ENCODE measurements at places on chromosomes 2 and 18.
A peak's percentile ranks its signal among the peaks of the same experiment; 100 is the strongest.

- no peak overlapping the region for H3K27ac ChIP-seq
- H3K36me3 ChIP-seq, result no peaks in the 10 kb centered on the region
- H3K4me3 ChIP-seq, result no peak overlapping the region
- DNase-seq, result no peak
- no peaks in the 10 kb centered on the region for H3K27me3 ChIP-seq
These were observed 77.5 kb downstream of the EPB41L3 start for GRCh38 chr18:5466256-5466655.

GRCh38 chr18:35682281-35682867 lies 100.8 kb downstream of the GALNT1 start:
- no peak for DNase-seq
- H3K4me1 ChIP-seq, result no peaks in the 10 kb centered on the region
- H3K27ac ChIP-seq, result no peak overlapping the region
- no peaks in the 10 kb centered on the region for H3K27me3 ChIP-seq

GRCh38 chr2:53652131-53652530 lies 115.5 kb upstream of the CHAC2 start:
- H3K27ac ChIP-seq, result no peak overlapping the region
- H3K4me3 ChIP-seq, result no peak overlapping the region
- H3K27me3 ChIP-seq, result no peaks in the 10 kb centered on the region
- H3K4me1 ChIP-seq, result no peaks in the 10 kb centered on the region

- H3K27ac ChIP-seq, result no peak overlapping the region
- DNase-seq, result no peak
These were observed 6.8 kb upstream of the LAMA3 start for GRCh38 chr18:23682472-23682871.

GRCh38 chr2:156177654-156178053 lies 154.9 kb downstream of the NR4A2 start:
- no peaks in the 10 kb centered on the region for H3K27me3 ChIP-seq
- H3K36me3 ChIP-seq, result no peaks in the 10 kb centered on the region

DNA sequence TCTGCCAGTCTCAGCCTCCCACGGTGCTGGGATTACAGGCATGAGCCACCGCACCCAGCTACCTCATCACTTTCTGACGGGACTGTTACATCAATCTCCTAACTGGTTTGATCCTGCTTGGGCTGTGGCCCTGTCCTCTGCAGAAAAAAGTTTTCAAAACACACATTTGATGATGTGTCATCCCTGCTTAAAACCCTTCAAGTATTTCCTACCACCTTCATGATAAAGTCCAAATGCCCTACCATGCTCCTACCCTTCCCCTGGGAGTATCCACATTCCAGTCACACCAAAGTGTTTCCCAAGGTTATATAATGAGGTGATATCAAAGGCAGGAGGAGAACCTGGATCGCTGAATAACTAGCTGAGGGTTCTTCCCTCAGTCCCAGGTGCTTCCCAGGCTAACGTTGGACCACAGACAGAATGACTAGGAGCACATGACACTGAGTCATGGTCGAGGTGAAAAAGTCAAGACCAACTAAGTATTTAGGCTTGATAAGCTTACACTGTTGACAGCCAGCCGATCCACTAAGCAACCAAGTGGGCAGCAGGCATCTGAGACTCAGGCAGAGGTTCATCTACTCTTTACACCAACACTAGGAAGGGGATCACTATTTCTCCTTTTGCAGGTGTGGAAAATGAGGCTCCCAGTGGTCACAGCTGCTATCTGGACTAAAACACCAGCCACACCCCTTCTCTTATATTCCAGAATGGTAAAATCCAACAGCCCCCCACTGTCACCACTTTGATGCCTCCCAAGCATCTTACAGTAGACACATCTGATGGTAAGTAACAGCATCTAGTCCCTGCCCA lies 31.8 kb downstream of the CYRIA start:
- H3K4me3 ChIP-seq, result no peak overlapping the region
- no peak overlapping the region for H3K27ac ChIP-seq
- H3K4me1 ChIP-seq, result peaks cover 16% of the 10 kb centered on the region

GRCh38 chr18:9684881-9685614 lies 23.1 kb upstream of the RAB31 start:
- H3K36me3 ChIP-seq, result no peaks in the 10 kb centered on the region
- peaks cover 31% of the 10 kb centered on the region for H3K27me3 ChIP-seq
- no peak overlapping the region for H3K4me3 ChIP-seq
- no peak for DNase-seq

- peaks cover 9% of the 10 kb centered on the region for H3K4me1 ChIP-seq
- H3K27me3 ChIP-seq, result no peaks in the 10 kb centered on the region
These were observed 83.3 kb upstream of the POMC start for GRCh38 chr2:25251422-25252273.

GRCh38 chr2:121363632-121364420 lies 78.8 kb upstream of the TFCP2L1 start:
- no peak overlapping the region for H3K27ac ChIP-seq
- H3K4me3 ChIP-seq, result no peak overlapping the region
- no peaks in the 10 kb centered on the region for H3K27me3 ChIP-seq

GRCh38 chr2:194464964-194465638 lies 1191.9 kb upstream of the SLC39A10 start:
- H3K27ac ChIP-seq, result no peak overlapping the region
- no peaks in the 10 kb centered on the region for H3K4me1 ChIP-seq
- H3K36me3 ChIP-seq, result no peaks in the 10 kb centered on the region
- H3K4me3 ChIP-seq, result no peak overlapping the region
- H3K27me3 ChIP-seq, result no peaks in the 10 kb centered on the region

- no peaks in the 10 kb centered on the region for H3K27me3 ChIP-seq
- H3K27ac ChIP-seq, result no peak overlapping the region
- no peak overlapping the region for H3K4me3 ChIP-seq
- no peak for DNase-seq
- H3K4me1 ChIP-seq, result no peaks in the 10 kb centered on the region
- H3K36me3 ChIP-seq, result no peaks in the 10 kb centered on the region
These were observed 393.5 kb downstream of the RAD51AP2 start for GRCh38 chr2:17124575-17125318.

- DNase-seq, result no peak
- no peak overlapping the region for H3K4me3 ChIP-seq
- H3K27ac ChIP-seq, result no peak overlapping the region
- peaks cover 2% of the 10 kb centered on the region for H3K4me1 ChIP-seq
- H3K27me3 ChIP-seq, result peaks cover 22% of the 10 kb centered on the region
- H3K36me3 ChIP-seq, result no peaks in the 10 kb centered on the region
These were observed 95.1 kb downstream of the MYO5B start for GRCh38 chr18:50099725-50100407.

- H3K36me3 ChIP-seq, result peaks cover 48% of the 10 kb centered on the region
- H3K27me3 ChIP-seq, result no peaks in the 10 kb centered on the region
- peaks cover 58% of the 10 kb centered on the region for H3K4me1 ChIP-seq
- H3K27ac ChIP-seq, result peak overlapping the region; percentile 98
- peak overlapping the region; percentile 87 for H3K4me3 ChIP-seq
These were observed 790 bp upstream of the ACAA2 start for GRCh38 chr18:49814147-49814499.

DNA sequence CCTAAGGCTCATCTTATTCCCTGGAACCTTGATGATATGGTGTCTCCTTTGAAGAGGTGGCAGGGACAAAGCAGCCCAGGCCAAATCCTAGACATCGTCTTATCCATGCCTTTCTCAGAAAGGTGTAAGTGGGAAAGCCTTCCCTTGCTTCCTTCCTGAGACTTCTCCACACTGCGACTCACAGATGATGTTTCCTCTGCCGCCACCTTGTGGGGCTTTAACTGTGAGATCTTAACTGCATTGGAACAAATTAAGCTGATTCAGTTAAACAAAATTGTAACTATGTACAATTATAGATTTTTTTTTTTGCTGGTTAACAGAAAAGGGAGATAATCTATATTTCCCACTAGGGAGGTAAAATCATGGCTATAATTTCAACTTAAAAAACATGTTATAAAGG lies 10.0 kb upstream of the GCA start:
- no peak overlapping the region for H3K27ac ChIP-seq
- H3K36me3 ChIP-seq, result no peaks in the 10 kb centered on the region
- H3K4me3 ChIP-seq, result no peak overlapping the region
- DNase-seq, result no peak
- H3K4me1 ChIP-seq, result no peaks in the 10 kb centered on the region

DNA sequence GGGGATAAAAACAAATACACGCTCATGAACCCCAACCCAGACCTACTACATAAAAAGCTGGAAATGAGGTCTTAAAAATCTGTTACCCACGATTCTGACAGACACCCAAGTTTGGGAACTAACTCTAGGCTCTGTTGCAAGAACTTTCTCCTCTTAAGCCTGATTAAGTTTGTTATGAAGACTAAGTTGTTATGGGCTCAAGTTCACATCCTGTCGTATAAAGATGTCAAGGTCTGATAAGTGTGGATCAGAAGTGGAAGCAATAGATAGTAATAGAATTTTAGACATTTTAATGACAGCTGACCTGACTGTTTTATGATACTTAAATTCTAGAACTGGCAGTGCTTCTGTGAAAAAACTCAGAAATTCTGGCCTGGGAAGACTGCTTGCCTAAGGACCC lies 43.2 kb downstream of the LPIN2 start:
- H3K4me1 ChIP-seq, result peaks cover 75% of the 10 kb centered on the region
- no peaks in the 10 kb centered on the region for H3K27me3 ChIP-seq

GRCh38 chr18:58793361-58793760 lies 71.3 kb upstream of the ZNF532 start:
- no peak for DNase-seq
- H3K4me3 ChIP-seq, result no peak overlapping the region
- H3K27me3 ChIP-seq, result no peaks in the 10 kb centered on the region
- no peaks in the 10 kb centered on the region for H3K4me1 ChIP-seq

DNA sequence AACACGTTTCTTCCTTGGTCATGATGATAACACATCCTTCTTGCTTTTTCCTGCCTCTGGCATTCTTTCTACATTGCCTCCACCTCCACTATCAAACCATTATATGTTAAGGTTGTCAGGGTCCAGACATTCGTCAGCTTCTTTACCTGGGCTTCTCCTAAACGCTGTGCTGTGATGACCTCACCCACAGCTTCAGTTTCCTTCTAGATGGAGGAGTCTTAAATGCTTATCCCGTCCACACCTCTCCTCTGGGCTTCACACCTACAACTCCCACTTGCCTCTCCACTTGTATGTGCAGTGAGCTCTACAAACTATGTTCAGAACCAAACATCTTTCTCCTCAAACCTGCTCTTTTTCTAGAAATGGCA lies 666 bp upstream of the STAT1 start:
- no peak overlapping the region for H3K4me3 ChIP-seq
- no peak for DNase-seq
- H3K4me1 ChIP-seq, result peaks cover 32% of the 10 kb centered on the region
- H3K27me3 ChIP-seq, result no peaks in the 10 kb centered on the region
- no peak overlapping the region for H3K27ac ChIP-seq
- peaks cover 25% of the 10 kb centered on the region for H3K36me3 ChIP-seq

DNA sequence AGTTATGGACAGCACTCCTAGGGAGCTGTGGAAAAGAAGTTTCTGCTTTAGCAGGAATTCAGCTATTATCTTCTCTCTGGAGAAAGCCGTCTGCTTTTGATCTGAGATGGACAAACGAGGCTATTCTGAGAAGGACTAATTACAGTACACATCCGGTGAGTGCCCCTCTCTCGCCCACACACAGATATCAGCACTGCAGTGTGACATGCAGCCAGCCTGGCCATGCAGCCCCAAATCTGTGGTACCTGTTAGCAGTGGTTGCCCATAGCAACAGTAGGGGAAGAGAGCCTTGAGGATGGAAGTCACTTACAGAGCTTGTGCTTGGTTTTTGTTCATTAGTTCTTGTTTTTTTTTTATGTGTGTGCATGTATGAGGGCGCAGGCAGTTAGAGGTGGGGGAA lies 73.9 kb upstream of the TRIB2 start:
- peaks cover 12% of the 10 kb centered on the region for H3K4me1 ChIP-seq
- H3K36me3 ChIP-seq, result peaks cover 4% of the 10 kb centered on the region
- no peak for DNase-seq

DNA sequence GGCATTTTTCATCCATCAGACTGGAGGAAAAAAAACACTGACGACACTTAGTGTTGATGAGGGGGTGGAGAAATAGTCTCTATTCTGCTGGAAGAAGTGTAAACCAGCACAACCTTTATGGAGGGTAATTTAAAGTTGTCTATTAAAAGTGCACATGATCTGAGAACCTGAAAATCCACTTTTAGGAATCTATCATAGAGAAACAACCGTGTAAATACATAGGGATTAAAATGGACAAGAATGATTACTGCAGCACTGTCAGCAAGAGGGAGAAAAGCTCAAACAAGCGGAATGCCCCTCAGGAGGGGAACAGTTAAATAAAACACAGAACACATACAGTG lies 79.6 kb upstream of the MGAT4A start:
- no peak overlapping the region for H3K27ac ChIP-seq
- DNase-seq, result no peak
- peaks cover 33% of the 10 kb centered on the region for H3K27me3 ChIP-seq
- peaks cover 10% of the 10 kb centered on the region for H3K4me1 ChIP-seq

- H3K4me3 ChIP-seq, result no peak overlapping the region
- H3K36me3 ChIP-seq, result no peaks in the 10 kb centered on the region
- H3K27me3 ChIP-seq, result peaks cover 1% of the 10 kb centered on the region
- no peak for DNase-seq
- no peaks in the 10 kb centered on the region for H3K4me1 ChIP-seq
These were observed 18.7 kb upstream of the C2orf80 start for GRCh38 chr2:208208335-208209085.

- no peak for DNase-seq
- no peaks in the 10 kb centered on the region for H3K27me3 ChIP-seq
- no peak overlapping the region for H3K27ac ChIP-seq
- no peak overlapping the region for H3K4me3 ChIP-seq
These were observed 72.7 kb upstream of the FAM136A start for GRCh38 chr2:70374616-70375015.

- peaks cover 12% of the 10 kb centered on the region for H3K4me1 ChIP-seq
- no peak overlapping the region for H3K27ac ChIP-seq
- H3K36me3 ChIP-seq, result no peaks in the 10 kb centered on the region
- H3K27me3 ChIP-seq, result peaks cover 5% of the 10 kb centered on the region
These were observed 82.5 kb downstream of the TGFA start for GRCh38 chr2:70471129-70471528.
